ENCODE measurements at places on chromosomes 6 and 20.

GRCh38 chr6:109690373-109690736 is 647 bp downstream of the AK9 start:
- DNase-seq = no peak

DNA sequence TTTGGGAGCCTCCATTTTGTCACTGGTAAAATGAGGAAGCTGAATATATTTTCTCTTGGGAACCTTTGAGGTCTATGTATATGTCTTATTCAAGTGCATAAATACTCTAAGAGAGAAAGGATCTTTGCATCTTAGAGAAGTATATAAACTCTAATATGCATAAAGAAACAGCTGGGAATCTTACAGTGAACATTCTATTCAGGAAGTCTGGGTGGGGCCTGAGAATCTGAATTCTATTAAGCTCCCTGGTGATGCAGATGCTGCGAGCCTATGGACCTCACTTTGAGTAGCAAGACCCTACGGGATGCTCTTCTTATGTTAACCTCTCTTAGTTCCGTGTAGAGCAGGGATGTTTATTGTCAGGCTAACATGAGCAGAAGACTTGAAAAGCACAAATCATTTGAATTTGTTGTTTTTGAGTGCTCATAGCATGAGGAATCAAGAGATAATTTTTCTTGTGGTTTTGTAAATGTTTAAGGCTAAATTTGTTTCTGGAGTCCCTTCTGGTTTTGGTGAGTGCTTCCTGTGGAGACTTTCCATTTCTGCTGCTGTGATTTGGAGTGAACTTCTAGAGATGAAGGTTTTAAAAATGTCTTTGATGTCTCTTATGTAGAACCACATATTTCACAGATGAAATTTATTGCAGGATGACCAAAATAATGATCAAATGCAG is 281.2 kb upstream of the JAG1 start:
- no peak for DNase-seq

- DNase-seq = peak; percentile 63
These were observed 54.4 kb downstream of the PCNA start for GRCh38 chr20:5065166-5065878.

GRCh38 chr6:158758941-158759479 is 60.2 kb downstream of the EZR start:
- no peak for DNase-seq

- DNase-seq = no peak
These were observed 92.6 kb upstream of the PRDM1 start for GRCh38 chr6:105993341-105994117.

DNA sequence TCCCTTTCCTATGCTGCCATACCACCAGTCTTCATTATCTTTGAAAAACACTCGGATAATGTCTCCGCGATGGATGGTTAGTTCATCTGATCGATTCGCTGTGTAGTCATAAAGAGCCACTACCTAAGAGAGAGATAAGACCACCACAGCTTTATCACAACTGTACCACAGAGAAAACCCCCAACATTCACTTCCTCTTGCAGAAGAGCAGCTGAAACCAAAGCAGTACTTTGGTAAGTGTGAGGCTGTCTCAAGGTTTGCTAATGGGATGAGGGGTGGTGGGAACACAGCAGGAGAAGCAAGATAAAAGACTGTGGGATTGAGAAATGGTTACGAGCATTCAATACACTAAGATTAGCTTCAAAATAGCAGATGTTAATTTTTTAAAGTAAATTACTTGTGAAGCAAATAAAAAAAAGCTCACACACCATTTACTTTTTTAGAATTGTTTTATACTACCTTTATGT is 142.1 kb downstream of the MYB start:
- DNase-seq = no peak

- DNase-seq = no peak
These were observed 16.5 kb downstream of the KPNA5 start for GRCh38 chr6:116697480-116697879.
